ENCODE measurements at places on chromosomes 4 and X.

GRCh38 chr4:173405840-173406606 lies 7.1 kb upstream of the SCRG1 start:
- no peak for DNase-seq

- DNase-seq: no peak
Observed at GRCh38 chrX:132294776-132295495, 75.7 kb upstream of the RAP2C start.

GRCh38 chrX:9339603-9340491 lies 125.0 kb upstream of the TBL1X start:
- DNase-seq: peak; percentile 43

DNA sequence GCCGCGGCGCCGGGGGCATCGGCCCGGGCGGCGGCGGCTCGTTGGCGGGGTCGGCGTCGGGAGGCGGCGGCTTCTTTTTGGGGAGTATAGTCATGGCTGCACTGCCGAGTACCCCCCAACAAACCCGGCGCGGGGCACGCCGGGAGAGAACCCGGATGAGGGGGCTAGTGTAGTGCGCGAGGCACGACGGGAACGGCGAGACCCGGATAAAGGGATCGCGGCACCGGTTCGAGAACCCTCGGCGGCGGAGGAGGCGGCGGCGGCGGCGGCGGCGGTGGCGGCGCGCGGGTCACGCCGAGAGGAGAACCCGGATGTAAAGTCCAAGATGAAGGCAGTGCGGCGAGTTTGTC lies at the start of gene OTUD5:
Gene OTUD5 (minus strand): TSS at position 131 of the 350 bp plus-strand sequence. CDS start 37 bp downstream, at position 94.
- peak; percentile 70 for DNase-seq

GRCh38 chrX:33190016-33190415 lies 21.3 kb downstream of the DMD start:
- no peak for DNase-seq

DNA sequence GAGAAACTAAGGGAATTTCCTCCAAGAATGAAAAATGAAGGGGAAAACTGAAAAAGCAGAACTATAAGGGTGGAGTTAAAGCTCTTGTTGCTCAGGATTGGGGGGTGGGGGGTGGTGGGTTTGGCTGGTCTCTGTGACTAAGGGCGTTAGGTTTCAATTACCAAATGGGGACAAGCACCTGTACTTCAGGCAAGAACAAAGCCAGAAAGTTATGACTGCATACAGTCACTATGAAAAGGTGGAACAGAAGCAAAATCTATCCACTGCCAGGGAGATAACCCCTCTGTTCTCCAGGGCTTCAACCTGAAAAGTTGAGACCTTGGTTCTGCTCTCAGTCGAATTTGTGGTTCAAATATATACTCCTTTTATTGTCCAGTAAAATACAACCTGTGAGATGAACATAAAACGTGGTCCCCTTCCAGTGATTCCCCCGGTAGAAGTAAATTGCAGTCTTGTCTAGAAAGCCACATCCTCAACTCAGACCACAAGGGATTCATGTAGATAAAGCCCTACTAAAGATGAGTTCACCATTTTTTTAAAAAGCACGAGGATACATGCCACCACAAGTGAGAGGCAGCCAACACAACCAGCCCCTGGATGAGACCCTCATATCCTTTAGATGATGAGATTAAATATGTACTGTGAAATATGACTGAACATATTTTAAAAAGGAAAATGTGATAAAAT lies 257.1 kb upstream of the RPS6KA3 start:
- no peak for DNase-seq

DNA sequence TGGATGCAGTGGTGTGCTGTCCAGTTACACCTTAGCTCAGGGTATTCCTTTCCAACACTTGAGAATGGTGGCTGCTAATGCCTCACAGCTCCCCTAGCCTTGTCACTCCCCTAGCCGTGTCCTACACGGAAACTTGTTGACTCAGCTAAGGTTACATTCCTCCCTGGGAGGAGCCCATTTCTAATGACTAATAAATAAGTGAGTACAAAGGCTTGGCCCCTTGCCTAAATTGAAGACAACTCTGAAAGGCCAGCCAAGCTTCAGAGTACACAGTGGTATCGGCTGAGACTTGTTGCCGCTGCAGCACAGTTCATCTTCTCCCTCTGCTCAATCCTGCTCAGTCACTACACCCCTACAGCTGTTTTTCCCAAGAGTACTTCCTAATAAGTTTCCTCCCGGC lies 21.2 kb upstream of the SLC25A31 start:
- no peak for DNase-seq

- no peak for DNase-seq
Observed at GRCh38 chr4:127781300-127782024, 660 bp upstream of the HSPA4L start.

DNA sequence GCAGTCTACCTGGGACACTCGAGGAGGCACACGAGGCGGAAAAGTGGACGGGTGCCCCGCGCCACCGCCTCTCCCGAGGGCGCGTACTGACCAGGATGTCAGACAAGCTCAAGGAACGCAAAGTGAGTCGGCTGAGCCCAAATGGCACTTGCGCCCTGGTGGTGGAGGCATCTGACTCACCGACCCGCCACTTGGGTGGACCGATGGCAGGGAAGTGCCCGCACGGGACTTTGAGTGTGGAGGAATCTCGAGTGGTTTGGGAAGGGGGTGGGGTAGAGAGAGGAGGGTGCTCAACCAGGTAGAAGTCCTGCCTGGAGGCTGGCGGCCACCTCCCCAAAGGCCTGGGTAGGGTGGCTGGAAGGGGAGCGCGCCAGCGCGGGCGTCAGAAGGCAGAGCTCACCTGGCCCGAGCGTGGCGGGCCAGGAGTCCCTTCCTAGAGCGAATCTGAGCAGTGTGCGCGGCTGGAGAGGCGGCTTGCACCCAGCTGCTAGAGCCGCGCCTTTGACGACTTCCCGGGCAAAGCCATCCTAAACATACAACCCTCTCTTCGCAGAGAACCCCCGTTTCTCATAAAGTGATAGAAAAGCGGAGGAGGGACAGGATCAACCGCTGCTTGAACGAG lies 655 bp downstream of the HELT start:
- DNase-seq: no peak

GRCh38 chr4:79399076-79399475 lies 9.0 kb downstream of the GK2 start:
- no peak for DNase-seq

DNA sequence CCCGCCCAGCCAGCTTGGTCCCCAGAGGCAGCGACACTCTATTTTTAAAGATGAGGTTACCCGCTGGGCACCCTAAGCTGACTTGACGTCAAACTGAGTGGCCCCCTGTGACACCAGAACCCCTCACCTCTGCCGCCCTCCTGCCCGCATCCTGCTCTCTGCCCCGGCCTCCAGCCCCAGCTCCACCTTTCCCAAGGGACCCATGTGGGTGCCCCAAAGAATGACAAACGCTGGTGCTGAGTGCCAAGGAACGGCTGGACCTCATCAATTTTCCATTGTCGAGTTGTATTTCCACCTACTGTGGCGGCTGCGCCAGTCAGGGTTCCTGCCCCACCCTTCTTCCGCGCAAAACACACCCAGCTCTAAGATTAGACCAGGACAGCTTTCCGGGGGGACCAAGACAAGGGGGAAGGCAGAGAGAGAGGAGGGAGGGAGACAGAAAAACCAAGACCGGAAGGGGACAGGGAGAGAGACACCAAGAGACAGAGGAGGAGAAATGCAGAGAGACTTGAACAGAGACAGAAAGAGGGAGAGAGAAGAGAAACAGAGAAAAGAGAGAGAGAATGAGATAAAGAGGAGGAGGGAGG lies 2.0 kb downstream of the PRKX start:
- DNase-seq: no peak

DNA sequence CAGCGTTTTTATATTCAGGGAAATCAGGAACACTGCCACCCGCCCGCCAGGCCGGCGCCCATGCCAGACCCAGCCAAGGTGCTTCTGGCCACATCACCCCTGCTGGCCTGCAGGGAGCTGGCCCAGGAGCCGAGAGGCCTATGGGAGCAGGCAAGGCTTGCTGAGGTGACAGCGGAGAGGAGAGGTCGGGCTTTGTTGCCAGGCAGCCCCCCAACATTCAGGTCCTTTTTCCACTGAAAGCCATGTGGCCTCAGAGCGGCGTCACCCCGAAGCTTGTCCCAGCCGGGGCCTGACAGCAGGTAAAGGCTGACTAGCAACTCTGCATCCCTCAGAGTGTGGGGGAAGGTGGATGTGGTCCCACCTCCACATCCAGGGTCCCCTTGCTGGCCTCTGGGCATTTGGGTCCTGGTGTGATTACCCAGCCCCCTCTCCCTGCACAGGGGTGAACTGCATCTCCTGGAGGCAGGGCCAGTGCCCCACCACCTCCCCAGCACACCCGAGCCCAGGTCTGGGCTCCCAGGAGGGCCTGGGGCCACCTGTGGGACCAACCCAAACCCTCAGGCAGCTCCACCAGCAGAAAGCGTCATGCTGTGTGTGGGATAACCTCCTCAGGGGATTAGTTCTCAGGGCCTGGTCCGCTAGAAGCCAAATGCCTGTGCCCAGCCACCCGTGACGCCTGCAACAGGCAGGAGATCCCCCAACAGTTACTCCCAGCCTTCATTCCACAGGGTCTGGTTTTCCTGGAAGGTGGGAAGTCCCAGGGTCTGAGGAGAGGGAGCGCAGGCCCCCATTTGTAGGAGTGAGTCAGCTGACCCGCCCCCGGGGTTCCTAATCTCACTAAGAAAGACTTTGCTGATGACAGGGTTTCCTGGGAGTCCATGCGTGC lies at the start of gene PDE6B:
Gene PDE6B (plus strand): TSS at position 869 of the 886 bp plus-strand sequence. CDS start 54 bp downstream, outside the sequence.
- DNase-seq: no peak

DNA sequence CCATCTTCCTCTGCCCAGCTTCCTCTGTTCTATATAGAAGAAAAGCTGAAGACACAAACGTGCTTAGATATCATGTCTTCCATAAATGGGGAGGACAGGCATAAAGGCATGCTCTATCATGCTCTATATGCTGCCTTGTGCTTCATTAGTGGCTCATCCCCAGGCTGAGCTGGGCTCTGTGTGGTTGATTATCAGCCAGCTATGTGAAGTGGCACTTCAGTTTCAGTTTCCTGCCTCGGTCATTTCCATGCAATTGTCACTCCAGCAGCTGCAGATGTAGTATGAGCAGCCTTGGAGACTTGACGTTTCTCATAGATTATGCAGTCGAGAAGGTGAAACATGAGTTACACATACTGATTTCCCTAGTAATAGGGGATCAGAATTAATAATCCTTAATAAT lies 106.2 kb downstream of the SYTL5 start:
- no peak for DNase-seq

DNA sequence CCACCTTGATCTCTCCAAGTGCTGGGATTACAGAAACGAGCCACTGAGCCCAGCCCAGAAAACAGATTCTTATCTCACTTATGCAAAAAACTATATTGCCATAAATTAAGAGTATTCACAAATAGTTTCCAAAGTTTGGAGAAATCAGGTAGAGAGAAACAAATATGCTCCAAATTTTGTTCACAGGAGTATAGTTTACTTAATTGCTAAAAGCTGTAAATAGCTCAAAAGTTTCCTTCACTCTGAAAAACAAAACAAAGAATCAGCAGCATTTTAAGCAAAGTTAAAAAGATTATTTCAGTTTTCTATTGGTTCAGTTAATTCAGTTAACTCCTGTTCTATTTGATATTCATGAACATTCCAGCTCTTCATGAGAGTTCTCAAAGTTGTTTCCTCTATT lies 18.5 kb upstream of the GRPEL1 start:
- no peak for DNase-seq

DNA sequence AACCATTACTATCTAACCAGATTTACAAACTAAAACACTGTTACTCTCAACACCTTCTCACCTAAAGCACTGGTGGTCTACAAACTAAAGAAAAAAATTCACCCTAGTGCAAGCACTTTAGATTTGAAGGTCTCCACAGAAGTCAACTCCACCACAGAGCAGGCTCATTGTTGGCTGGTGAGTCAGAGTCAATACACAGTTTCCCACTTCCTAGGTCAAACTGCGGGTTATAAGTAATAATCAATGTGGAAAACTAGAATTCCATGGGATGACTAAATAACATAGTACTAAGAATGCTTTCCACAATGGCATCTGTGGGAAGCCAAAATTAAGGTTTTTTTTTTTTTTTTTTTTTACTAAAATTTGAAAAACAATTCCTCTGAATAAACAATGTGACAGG lies 191.8 kb downstream of the PDGFC start:
- no peak for DNase-seq

DNA sequence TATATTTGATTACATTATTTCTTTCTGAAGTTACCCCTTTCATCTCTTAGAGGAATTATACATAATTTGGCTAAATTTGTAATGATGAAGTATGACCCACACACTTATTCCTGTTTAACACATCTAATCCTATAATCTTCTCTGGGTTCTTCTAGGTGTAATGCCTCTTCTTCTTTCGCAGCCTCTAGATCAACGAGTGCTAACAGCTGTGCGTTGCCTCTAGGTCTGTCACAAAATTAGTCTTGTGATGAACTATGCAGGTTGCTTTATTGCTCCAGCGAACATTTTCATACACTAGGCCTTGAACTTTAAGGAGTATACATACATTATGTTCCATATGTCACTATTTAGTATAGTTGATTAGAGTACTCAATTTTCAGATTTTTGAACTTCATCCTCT lies 89.9 kb downstream of the TTC29 start:
- DNase-seq: no peak

GRCh38 chr4:145722561-145722960 lies 42.6 kb downstream of the C4orf51 start:
- no peak for DNase-seq

DNA sequence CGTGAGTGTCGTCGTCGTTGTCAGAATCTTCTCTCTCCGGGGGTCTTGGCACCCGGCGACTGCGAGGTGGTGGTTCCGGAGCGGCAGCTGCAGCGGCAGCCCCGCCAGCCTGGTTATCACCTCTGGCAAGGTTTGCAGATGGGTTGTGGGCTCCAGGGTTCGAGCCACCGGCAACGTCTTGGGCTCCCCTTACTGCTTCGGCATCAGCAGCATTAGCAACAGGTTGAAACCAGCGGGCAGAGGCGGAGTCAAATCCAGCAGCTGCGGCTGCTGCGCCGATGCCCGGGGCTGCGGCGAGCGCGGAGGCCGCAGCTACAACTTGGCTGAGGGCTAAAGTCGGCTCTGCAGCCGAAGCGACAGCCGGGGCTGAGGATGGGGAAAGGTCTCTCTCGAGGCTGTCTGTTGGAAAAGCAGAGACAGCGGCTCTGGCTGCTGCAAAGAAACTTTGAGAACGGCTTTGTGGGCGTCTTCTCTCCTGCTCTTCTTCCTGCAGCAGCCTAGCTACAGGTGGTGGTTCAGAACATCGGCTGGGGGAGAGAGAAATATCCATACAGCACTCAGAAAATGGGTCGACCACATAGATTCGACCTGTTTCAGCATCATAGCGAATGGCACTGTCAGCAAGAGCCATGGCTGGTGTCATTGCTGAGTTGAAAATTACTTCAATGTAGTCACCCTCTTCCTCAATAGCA lies 3.6 kb downstream of the IRS4 start:
- no peak for DNase-seq

GRCh38 chr4:174012135-174012885 lies 271.2 kb downstream of the FBXO8 start:
- no peak for DNase-seq
